ENCODE measurements at places on chromosomes 3 and 15.

GRCh38 chr3:132256989-132257388, 60.2 kb upstream of the ACP3 start:
- DNase-seq = peak; percentile 35

- no peak for DNase-seq
Observed at GRCh38 chr15:72229076-72229946, 1.7 kb downstream of the PKM start.

DNA sequence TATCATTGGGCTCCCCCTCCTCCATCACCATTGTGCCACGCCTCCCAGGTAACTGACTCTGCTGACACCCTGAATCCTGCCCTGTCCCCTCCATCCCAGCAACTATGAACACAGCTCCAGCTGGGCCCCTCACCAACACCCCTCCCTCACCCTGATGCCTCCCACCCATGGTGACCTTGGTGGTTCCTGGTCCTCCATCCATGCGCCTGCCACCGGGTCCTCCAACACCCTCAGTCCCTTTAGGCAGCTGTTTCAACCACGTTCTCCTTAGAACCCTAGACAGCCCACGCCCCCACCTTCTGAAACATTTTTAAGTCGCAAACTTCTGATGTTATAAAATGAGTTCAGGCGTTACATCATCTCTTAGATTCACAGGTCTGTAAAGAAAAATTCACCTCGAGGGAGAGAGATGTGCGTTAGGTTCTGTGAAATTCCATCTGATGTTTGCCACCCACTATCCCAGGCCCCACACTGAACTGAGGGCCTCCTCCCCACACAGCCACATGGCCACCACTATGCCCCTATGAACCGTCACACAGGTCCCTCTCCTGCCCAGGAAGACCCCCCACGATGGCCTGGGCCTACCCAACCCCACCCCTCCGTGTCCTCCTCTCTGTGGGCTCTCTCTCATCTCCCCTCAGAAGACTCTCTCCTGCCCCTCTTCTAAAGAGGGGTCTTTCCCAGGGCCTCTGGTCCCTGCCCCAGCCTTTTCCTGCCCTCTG, 29.8 kb downstream of the PCSK6 start:
- DNase-seq = no peak

DNA sequence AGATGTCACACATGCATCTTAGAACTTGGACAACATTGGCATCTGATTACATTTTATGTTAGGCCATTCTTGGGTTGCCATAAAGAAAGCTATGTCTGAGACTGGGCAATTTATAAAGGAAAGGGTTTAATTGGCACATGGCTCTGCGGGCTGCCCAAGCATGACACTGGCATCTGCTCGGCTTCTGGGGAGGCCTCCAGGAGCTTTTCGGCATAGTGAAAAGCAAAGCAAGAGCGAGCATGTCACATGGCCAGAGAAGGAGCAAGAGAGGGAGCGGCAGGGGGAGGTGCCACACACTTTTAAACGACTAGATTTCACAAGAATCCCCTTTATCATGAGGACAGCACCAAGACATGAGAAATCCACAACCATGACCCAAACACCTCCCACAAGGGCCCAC, 11.3 kb downstream of the RYR3 start:
- no peak for DNase-seq

DNA sequence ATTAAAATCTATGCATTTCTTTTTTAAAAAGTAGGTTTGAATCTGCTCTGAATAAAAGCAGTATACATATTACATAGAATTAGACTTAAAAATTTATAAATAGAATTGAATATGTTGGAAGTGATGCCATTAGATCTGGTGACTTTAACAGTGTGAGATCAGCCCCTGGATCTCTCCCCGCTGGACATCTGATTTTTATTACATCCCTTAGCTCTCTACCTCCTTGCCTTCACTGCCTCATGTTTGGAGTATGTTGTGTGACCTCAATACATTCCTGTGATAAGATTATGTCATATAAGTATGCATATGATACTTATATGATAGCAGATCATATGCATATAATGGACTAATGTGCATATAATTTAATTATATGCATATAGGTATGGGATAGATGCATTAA, 643.4 kb upstream of the NR2F2 start:
- no peak for DNase-seq

DNA sequence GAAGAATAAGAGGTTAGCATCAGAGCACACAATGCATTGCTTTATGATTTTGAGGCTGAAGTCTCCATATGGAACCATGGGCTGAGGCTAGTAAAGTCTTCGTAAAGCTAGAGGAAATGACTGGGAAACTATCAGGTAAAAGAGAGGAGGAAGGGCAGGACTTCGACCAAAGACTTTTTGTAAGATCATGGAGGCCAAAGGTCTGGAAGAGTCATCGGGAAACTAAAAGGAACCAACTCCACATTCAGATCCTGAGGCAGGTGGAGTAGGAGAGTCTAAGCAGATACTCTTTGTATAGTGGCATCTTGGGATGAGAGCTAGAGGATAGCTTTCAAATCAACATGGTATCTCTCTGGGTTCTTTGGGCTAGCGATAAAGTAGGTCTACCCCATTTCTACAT, 36.3 kb downstream of the SEMA6D start:
- DNase-seq = no peak

DNA sequence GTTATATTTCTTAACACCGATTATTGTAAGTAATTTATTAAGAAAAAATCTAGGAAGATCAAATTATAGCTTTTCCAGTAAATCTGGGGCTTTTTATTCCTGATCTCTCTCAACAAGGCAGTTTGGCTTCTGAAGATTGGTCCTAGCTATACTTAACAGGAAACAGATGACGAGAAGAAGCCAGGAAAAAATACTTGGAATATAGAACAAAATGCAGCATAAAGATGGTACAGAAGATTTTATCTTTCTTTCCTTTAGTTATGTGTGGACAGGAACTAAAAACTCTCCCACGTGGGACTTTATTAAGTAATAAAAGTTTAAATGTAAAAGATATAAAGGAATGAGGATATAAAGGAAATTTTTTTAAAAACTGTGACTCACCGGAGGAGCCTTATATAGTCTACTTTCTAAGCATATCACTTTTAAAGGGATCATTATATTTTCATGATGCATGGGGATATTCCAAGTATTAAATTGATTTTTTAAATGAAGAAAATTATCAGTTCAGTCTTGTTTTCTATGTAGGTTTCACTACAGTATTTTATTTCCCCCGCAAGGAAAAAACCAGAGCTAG, 8.2 kb downstream of the B3GNT5 start:
- no peak for DNase-seq

GRCh38 chr3:58586776-58587192, 9.6 kb upstream of the FAM107A start:
- DNase-seq = no peak

DNA sequence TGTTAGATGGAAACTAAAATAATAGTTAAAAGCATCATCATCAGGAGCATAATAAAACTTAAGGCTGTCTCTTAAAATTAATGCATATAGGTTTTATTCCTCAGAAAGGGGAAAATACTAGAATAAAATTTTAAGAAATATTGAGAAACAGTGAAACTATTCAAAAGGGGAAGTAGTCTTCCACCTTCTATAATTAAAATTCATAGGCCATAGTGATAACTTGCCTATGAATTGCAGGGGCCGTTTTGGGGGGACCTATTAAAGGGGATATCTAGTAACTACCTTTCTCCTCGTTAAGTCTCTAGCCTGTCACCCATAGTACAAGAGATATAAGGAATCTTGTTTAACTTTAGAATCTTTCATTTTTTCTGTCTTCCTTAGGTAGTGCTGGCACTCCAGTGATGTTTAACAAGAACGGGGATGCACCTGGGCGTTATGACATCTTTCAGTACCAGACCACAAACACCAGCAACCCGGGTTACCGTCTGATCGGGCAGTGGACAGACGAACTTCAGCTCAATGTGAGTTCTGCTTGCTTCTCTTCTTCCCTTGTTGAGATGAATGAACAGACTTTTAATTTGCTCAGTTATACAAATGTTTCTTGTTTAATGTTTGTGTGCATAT, 600.4 kb downstream of the GRM7 start:
- no peak for DNase-seq
